ENCODE measurements at places on chromosomes 11 and 22. TPM values are rescaled to one million over a fixed set of nuclear protein-coding genes. Genes with fewer than 3 reads are reported as not detected.

- peaks cover 4% of the 10 kb centered on the region for H3K27me3 ChIP-seq
- H3K4me3 ChIP-seq = no peak overlapping the region
- no peak for DNase-seq
- H3K4me1 ChIP-seq = no peaks in the 10 kb centered on the region
Measured at GRCh38 chr11:93907901-93908300, 57.5 kb upstream of the VSTM5 start.

GRCh38 chr11:128316541-128317227 is 270.7 kb downstream of the ETS1 start:
- no peak overlapping the region for H3K4me3 ChIP-seq
- H3K27me3 ChIP-seq = no peaks in the 10 kb centered on the region
- H3K4me1 ChIP-seq = peaks cover 72% of the 10 kb centered on the region
- no peak for DNase-seq

DNA sequence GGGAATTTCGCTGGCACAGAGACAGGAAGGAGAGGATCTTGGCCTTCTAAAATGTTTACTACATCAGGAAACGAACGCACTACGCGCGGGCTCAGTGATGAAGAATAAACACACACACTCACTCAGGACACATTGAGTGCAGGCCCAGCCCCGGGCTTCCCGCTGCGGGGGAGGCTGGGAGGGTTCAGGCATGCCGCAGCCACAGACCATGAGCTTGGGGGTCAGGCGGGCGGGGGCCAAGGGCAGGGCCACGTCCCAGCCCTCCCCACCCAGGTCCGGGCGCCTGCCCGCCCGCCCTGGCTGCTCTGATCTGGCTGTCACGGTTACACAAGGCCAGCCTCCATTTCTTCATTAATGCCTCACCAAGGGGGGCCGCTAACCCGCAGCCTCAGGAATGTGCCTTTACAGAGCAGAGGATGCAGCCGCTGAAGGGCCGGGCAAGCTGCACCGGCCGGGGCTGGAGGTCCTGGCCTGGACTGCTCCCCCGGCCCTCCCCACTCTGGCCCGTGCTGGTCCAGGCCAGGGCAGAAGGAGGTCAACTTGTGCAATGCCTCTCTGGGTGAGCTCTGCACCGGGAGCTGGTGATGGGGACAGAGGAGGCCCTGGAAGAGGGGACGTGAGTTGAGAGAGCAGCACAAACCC is 41.7 kb downstream of the IGF2 start:
- no peak overlapping the region for H3K27ac ChIP-seq
- no peak for DNase-seq
- no peak overlapping the region for H3K4me3 ChIP-seq
- H3K4me1 ChIP-seq = peaks cover 7% of the 10 kb centered on the region
- no peaks in the 10 kb centered on the region for H3K36me3 ChIP-seq
- peaks cover 9% of the 10 kb centered on the region for H3K27me3 ChIP-seq

DNA sequence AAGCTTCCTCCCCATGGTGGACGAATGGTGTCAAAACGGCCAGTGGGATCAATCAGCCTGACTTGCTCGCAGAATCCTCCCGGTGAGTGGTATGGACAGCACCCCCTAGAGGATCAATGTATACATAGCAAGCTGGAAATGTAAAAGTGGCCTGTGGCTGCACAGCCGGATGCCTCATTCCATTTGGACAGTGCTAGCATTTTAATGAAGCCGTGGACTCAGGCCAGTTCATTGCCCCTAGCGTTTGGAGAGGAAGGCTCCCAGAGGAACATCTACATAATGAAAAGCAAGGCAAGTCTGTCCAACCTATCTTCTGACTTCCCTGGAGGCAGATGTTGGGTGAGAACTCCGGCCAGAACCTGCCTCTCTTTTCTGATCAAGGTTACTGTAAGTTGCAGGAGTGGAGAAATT is 942.3 kb downstream of the NTM start:
- no peak for DNase-seq
- no peaks in the 10 kb centered on the region for H3K27me3 ChIP-seq
- H3K4me3 ChIP-seq = no peak overlapping the region
- no peaks in the 10 kb centered on the region for H3K36me3 ChIP-seq

- H3K27me3 ChIP-seq = no peaks in the 10 kb centered on the region
- peak overlapping the region; percentile 90 for H3K4me3 ChIP-seq
- peak overlapping the region; percentile 95 for H3K27ac ChIP-seq
- H3K36me3 ChIP-seq = peaks cover 42% of the 10 kb centered on the region
- H3K4me1 ChIP-seq = peaks cover 47% of the 10 kb centered on the region
- DNase-seq = peak; percentile 41
Measured at GRCh38 chr11:14499178-14499559, 442 bp downstream of the COPB1 start.

DNA sequence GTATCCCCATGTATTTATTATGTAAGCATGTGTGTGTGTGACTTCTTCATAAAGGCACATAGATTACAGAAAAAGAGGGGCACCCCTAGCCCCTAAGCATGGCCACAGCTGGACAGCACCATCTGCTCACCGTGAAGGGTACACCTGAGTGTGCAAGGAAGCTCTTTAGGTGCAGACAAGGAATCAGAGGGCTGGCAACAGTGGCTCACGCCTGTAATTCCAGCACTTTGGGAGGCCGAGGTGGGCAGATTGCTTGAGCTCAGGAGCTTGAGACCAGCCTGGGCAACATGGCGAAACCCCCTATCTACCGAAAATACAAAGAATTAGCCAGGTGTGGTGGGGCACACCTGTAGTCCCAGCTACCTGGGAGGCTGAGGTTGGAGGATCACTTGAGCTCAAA is 56.3 kb downstream of the DGCR2 start:
- no peaks in the 10 kb centered on the region for H3K4me1 ChIP-seq
- no peaks in the 10 kb centered on the region for H3K27me3 ChIP-seq
- no peak overlapping the region for H3K4me3 ChIP-seq
- DNase-seq = no peak

TTLL12 gene
- total RNA-seq = 42.9 TPM

ARHGEF17 gene
- not detected for total RNA-seq
